Muscle of back (tissue), 13 donors: ENCODE measurements at places on chromosomes 7 and 10. TPM values are rescaled to one million over a fixed set of nuclear protein-coding genes. Genes with fewer than 3 reads are reported as not detected.

Gene ASZ1
- not detected for polyA plus RNA-seq

Gene MCM10
- polyA plus RNA-seq: 4.2 TPM

DNA sequence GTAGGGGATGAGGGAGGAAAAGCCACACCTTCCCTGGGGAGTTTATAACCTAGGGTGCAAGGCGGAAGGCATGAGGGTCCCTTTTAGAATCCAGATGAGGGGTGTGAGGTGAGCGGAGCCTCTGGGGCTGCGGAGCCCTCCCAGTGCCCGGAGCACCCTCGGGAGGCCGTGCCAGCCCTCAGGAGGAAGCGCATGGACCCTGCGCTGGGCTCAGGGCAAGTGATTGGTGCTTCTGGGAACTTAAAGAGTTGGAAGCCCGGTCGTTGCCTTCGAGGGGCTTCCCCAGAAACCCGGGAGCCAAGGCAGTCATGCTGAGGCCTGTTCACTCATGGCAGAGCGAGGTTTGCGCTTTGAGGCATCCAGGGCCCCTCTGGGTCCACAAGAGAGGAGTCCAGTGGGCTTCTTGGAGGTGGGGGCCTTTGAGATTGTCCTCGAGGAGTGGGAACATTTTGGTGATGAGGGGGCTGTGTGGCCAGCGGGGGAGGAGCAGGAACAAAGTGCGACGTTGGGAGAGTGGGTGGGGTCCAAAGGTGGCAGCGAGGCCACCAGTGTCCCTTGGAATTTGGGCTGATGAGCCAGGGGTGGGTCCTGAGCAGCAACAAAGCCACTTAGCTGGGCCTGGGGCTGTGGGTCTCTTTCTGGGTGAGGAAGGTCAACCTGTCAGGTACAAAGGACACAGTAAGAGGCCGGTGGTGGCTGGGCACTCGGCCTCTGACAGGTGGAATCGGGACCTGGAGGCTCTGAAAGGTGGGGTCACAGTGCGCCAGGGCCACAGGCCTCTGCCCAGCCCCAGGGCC is 79.9 kb downstream of the MKI67 start:
- no peak for DNase-seq

- DNase-seq: no peak
Measured at GRCh38 chr7:35548291-35548690, 146.6 kb downstream of the HERPUD2 start.
